ENCODE measurements at places on chromosomes 7 and 10.

DNA sequence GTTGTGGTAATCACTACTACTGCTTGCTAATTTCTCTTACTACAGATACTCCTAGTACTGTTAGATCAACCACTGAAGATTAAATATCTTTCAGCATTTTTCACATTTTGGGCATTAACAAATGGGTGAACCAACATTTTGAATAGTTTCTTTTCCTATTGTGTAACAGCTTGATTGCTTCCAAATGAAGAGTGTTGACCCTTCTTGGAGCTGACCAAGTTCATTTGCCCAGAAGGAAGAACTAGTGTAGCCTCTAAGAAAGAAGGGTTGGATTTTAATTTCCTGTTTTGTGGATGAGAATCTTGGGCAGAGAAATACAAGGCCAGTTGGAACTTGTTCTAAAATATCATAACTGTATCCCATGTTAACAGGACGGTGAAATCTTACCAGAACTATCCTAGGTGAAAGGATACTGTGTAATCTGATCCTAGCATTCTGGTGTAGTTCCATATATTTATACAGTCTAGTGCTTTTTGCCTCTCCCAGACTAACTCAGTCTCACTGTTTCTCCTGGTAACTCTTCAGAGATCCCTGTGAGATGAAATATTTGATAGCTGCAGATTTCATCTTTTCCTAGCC, 37.3 kb downstream of the SND1 start:
- no peak for DNase-seq

GRCh38 chr10:122646511-122647382, 52.9 kb downstream of the C10orf120 start:
- no peak for DNase-seq

DNA sequence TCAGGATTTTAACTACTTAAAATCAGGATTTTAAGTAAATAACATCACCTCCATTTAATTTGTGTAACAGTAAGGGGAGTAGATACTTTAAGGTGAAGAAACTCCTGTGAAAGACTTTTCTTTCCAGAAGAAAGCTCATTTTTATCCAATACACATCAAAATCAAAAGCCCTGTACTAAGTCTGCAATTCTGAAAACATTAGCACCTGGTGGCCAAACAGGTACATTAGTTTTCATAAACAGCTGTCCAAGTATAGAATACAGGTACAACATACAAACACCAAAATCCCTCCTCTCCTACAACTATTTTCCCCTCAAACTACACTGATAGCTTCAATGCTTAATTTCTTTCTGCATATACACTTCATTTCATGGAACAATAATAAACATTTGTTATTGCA, 22.9 kb downstream of the FAM3C start:
- no peak for DNase-seq

GRCh38 chr10:115214829-115215228, 121.7 kb downstream of the ATRNL1 start:
- no peak for DNase-seq

DNA sequence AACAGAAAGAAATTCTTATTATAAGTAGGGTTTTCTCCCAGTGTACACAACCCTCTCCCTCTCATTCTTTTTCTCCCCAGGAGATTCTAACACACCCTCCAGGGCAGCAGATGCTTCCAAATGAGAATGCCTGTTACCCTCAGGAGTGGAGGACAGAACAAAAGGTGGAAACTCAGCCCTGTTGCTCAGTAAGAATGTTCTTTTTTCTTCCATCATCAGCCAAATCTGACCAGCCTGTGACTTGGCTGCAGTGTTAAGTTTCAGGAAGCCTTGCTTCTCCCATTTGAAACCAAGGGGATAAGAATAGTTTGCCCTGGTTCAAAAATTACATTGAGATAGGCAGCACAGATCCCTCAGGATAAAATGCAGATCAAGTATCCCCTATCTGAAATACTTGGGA, 77.5 kb upstream of the EEPD1 start:
- no peak for DNase-seq

- no peak for DNase-seq
These were observed 331.0 kb downstream of the LRMDA start for GRCh38 chr10:75762431-75762802.

DNA sequence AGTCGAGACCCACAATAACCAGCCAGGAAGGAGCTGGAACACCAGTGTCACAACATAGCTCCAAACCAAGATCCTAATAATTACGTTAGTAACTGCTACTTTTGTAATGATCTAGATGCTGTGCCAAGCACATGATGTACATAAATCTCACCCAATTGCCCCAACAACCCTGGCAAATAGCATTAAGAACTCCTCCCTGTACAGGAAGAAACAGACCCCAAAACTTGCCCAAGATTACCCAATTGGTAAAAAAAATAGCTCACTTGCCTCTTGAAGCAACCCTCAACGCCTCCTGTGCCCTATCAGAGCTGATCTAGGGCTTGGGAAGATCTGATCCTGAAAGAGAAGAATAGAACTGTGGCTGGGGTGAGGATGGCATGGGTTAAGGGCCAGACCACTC, 628.7 kb upstream of the AUTS2 start:
- DNase-seq = no peak

- DNase-seq = no peak
These were observed 322.4 kb downstream of the HGF start for GRCh38 chr7:81447351-81447952.

DNA sequence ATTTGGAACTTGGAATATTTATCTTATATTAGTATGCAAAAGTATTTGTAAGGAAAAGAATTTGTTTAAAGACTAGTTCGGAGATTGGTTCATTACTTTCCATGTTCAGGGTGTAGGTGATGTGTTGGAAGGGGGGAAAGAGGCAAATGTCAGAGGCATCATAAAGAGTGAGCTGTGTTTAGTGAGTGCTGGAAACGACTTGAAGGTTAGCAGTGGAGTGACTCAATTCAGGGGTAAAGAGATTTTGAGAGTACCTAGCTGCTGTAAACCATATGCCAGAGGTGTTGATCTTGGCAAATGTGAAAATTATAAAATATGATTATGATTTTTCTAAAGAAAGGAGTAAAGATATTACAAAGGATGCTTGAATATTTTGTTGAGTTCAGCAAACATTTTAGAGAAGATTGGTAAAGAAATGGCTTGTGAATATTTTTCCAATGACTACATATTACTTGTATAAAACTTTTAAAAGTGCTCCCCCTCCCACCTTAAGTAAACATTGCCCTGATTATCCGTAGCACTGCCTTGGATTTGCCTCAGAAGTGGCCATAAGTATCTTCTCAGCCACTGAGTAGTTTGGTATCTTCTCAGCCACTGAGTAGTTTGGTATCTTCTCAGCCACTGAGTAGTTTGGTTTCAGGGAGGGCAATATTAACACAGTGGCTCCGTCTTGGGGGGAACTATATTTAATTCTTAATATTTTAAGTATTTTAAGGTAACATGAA, 51.5 kb downstream of the ZNRF2 start:
- DNase-seq = no peak

DNA sequence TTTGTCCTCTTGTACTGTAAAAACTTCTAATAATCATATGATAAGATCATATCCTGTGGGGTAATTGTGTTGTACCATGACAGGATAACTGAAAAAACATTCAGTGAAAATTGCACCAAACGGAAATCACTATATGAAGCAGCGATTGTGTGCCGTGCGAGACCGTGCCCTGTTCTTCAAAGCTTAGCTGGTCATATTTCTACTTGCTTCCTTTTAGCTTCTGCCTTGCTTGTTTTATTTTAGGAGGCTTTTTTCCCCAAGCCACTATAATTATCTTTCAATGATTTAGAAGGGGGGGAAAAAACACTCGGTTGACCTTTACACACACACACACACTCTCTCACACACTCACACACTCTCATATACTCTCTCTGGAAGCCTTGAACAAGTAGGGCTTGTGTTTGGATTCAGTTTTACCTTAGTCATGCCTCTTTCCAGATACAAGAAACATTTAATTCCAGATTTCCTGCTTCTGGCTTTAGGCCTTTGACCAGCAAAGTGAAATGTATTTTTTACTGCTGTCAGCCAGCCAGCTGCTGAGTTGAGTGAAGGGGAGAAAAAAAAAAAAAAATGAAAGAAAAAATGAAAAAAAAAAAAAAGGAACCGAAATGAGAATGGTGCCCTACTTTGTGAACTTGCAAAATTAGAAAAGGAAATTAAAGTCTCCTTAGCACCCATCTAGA, 181.4 kb downstream of the ARID5B start:
- no peak for DNase-seq

GRCh38 chr7:99806839-99807478, 20.9 kb upstream of the CYP3A43 start:
- DNase-seq = no peak

GRCh38 chr10:47037654-47038425, 126.6 kb downstream of the PTPN20 start:
- DNase-seq = no peak

DNA sequence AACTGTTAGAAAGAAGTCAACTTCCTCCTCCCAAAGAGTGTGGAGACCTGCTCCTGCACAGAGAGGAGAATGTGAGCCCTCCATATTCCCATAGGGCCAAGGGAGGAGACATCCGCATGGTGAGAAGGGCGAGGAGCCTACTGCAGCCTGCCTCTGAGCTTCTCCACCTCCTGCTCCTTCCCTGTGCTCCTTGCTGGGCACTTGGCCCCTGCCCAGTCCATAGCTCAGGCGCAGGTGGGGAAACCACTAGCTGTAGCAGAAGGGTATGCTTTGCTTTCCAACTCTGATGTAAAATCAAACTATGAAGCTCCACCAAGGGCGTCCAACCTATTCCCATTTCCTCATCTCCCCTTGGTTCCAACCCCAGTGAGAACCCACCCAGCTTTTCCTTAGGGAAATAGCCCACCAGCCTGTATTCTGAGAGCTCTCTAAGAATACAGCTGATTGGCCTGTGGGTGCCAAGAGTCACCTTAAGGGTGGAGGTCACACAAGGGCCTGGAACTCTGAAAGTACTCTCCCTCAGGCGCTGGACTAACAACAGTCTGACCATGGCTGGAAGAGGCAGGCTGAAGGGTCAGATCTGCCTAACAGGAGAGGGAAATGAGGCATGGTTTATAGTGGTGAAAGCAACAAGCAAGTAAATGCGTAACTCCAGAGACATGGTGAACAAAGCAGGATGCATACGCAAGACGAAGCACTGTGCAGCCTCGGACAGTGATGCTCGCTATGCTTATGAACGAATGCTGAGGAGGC, 13.9 kb downstream of the ZNF488 start:
- no peak for DNase-seq

DNA sequence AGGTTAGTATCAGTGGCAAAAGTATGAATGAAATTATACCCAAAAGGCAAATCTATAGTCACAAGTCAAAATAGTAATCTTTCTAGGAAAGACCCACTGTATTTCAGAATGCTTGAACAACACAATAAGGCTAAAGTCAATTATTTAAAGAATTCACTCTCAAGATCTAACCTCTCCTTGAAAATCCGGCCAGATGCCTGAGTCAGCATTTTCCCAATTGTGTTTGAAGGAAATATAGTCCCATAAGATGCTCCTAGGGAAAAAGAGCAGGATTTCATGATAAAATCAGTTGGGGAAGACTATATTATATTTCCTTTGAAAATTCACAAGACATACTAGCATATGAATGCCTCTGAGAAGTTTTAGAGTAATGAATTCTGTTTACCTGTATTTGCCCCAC, 1075.0 kb downstream of the GRM8 start:
- no peak for DNase-seq

GRCh38 chr7:16913643-16914042, 31.9 kb upstream of the AGR3 start:
- no peak for DNase-seq

GRCh38 chr10:79188154-79188965, 119.6 kb downstream of the ZMIZ1 start:
- no peak for DNase-seq

- DNase-seq = no peak
These were observed 116.7 kb upstream of the IMMP2L start for GRCh38 chr7:111678986-111679385.

- no peak for DNase-seq
These were observed 5.7 kb downstream of the ZNF92 start for GRCh38 chr7:65379318-65379717.

DNA sequence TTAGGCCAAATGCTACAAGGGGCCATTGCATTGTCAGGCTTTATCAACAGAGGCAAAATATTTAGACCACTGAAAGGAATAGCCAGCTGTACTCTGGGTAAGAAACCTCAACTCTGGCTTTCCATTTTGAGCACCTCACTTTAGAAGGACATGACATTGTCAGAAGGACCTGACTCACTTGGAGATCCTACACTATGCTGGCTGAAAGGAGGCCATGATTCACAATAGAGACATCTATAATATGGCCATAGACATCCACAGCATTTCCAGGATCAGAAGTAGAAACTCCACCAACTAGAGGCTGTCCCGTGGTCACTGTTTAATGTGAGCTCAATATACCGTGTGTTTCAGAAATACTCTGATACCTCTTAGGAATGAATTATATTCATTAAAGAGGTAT, 140.9 kb downstream of the BTAF1 start:
- no peak for DNase-seq

DNA sequence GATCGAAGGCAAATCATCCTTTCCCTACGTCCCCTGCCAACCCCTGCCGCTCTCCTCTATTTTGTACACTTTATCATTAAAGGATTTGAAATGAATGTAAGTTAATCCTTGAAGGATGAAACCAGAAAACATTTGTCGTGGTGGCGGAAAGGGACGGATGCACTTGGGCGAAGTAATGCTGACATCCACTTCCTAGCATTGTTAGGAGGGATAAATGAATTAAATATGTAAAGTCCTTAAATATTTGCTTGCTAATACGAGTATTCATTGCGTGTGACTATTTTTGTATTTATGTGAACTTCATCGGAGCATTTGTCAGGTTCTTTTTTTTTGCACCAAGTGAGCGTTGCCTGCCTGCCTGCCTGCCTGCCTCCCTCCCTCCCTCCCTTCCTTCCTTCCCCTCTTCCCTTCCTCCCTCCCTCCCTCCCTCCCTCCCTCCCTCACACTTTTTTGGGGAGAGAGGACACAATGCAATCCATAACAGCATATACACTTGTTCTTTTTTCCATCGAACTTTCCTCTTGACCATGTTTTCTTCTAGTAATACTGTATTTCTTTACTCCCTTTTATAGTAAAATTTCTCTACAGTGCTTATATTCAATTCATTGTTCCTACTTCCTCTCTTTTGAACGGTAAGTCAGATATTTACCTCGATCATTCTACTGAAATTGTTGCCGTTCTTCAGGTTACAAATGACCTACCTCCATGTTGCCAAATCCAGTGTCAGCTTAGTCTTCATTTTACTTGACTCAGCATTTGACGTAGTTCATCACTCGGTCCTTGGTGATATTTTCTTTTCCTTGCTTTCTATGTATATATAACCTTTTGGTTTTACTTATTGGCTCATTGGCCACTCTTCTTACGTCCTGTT, 831 bp downstream of the CCDC7 start:
- DNase-seq = no peak

- DNase-seq = no peak
These were observed 748 bp upstream of the SH3PXD2A start for GRCh38 chr10:103855852-103856796.

GRCh38 chr7:1400371-1400770, 58.9 kb downstream of the MICALL2 start:
- DNase-seq = no peak

- no peak for DNase-seq
These were observed 41.7 kb upstream of the NRF1 start for GRCh38 chr7:129569811-129570215.

- DNase-seq = no peak
These were observed 1140.7 kb upstream of the LRRN3 start for GRCh38 chr7:109950256-109950655.

- no peak for DNase-seq
These were observed 10.9 kb upstream of the TAS2R39 start for GRCh38 chr7:143172354-143172753.

Data from activated naive CD4-positive, alpha-beta T cell (primary cell).